NCI-H2171 (cell line): ENCODE measurements at places on chromosomes 5 and 9.

- no peak for DNase-seq
Measured at GRCh38 chr9:114318416-114318815, 4.5 kb upstream of the ORM1 start.

DNA sequence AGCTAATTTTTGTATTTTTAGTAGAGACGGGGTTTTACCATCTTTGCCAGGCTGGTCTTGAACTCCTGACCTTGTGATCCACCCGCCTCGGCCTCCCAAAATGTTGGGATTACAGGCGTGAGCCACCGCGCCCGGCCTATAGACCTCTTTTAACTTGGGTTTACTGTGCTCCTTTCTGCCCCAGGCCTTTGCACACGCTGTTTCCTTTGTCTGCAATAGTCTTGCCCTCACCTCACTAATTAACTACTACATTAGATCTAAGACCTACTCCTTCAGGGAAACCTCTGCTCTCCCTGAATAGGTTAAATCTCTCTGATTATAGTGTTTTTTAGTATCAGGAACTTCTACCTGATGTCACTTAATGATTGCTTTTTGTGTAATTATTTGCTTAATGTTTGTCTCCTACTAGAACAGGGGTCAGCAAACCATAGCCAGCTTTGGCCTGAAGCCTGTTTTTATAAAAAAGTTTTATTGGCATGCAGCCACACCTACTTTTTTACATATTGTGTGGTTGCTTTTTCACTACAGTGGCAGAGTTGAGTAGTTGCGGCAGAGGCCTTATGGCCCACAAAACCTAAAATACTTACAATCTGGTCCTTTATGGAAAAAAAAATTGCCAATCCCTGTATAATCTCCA lies 31.2 kb upstream of the TLE1 start:
- no peak for DNase-seq

- DNase-seq: no peak
Measured at GRCh38 chr5:153569036-153569435, 78.6 kb downstream of the GRIA1 start.

DNA sequence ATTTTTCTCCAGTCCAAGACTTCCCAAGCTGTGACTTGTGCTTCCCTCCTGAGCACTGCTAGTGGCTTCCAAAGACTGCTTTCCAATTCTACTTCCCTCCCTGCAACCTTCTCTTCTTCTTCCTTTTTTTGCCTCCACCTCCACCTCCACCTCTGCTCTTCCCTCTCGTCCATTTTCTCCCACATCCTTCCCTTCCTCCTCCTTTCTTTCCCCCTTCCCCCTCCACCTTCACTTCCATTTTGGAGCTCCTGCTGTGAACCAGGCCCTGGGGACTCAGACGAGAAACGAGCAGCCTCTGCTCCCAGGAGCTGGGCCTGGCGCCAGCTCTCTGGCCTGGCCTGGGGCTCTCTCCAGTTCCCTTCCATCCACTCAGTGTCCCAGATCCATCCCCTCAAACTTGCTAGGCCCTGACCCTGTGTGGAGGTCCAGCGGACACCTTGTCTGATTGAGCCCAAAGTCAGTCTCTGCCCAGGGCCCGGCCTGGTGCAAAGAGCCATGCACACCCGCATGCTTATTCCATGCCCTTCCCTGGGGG lies 5.6 kb downstream of the GADD45G start:
- DNase-seq: no peak
